Renal cortex interstitium (tissue), 15 donors: ENCODE measurements at places on chromosomes 16 and 17. TPM values are rescaled to one million over a fixed set of nuclear protein-coding genes. Genes with fewer than 3 reads are reported as not detected.
A peak's percentile ranks its signal among the peaks of the same experiment; 100 is the strongest.

Gene PDF
- 3.6 TPM for polyA plus RNA-seq

Gene MYH8
- polyA plus RNA-seq: 0.54 TPM

Gene TENT4B
- polyA plus RNA-seq: 14.4 TPM

Gene AOC2
- polyA plus RNA-seq: 0.92 TPM

Gene CACNG5
- polyA plus RNA-seq: 2.9 TPM

Gene C17orf50
- 0.26 TPM for polyA plus RNA-seq

Gene CTRB2
- not detected for polyA plus RNA-seq

Gene KRTAP4-6
- not detected for polyA plus RNA-seq

Gene CCL4L2
- polyA plus RNA-seq: 1.7 TPM

Gene SLFN12
- polyA plus RNA-seq: 20.2 TPM

Gene TIMP2
- 150 TPM for polyA plus RNA-seq

DNA sequence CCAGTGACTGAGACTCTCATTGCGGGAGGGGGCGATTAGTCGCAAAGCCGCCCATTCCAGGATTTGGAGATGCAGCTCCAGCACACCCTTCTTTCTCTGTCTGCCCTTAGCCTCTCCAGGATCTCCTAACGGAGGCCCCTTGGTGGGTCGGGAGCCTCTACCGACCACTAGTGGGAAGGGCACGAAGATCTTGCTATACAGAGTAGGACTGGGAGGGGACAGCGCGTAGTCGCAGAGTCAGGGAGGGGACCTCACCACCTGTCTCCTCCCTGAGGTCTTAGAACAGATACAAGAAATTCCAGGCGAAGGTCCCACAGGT is 588 bp upstream of the SMTNL2 start:
- no peak for DNase-seq

DNA sequence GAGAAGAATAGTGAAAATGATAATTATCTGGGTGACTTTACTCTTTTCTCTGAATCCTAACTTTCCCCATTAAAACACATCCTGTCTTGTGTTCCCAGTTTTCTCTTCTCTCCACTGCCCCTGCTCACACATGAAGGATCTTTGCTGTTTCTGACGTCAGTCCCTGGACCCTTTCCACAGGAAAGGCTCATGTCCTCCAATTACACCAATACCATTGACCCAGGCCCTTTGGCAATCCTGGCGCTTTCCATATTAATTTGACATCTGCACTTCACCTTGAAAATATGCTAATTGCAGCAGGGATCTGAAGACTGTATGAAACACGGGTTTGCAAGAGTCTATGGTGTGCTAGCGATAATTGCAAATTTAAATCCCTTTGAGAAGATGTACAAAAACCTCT is 170.2 kb upstream of the GOT2 start:
- DNase-seq: no peak

DNA sequence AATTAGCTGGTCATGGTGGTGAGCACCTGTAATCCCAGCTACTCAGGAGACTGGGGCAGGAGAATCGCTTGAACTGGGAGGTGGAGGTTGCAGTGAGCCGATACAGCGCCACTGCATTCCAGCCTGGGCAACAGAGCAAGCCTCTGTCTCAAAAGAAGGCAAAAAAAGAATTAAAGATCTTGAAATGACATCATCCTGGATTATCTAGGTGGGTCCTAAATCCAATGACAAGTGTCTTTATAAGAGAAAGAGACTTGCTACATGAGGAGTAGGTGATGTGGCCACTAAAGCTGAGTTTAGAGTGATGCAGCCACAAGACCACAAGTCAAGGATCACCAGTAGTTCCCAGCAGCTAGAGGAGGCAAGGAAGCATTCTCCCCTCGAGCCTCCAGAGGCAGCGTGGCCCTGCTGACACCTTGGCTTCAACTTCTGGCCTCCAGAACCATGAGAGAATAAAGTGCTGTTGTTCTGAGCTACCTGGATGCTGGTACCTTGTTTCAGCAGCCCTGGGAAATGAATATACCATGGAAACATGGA is 15.8 kb downstream of the CIITA start:
- no peak for DNase-seq

DNA sequence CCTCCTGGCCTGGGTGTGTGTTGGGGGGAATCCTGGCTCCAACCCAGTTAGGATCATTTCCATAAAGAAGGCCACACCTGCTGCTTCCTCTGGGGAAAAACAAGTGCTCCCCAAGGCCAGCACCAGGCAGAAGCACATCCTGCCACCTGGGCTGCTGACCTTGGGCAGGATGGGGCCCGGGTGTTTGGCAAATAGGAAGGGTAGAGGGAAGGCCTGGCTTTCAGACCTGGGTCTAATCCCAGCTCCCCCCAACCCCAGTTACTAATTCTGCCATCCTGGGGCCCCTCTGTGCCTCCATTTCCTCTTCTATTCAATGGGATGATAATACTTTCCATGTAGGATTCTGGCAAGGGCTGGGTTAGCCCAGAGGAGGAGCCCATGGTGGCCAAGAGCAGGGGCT is 3.0 kb upstream of the NLRC5 start:
- DNase-seq: no peak

- no peak for DNase-seq
These were observed 12.8 kb upstream of the CNEP1R1 start for GRCh38 chr16:50012182-50012581.

DNA sequence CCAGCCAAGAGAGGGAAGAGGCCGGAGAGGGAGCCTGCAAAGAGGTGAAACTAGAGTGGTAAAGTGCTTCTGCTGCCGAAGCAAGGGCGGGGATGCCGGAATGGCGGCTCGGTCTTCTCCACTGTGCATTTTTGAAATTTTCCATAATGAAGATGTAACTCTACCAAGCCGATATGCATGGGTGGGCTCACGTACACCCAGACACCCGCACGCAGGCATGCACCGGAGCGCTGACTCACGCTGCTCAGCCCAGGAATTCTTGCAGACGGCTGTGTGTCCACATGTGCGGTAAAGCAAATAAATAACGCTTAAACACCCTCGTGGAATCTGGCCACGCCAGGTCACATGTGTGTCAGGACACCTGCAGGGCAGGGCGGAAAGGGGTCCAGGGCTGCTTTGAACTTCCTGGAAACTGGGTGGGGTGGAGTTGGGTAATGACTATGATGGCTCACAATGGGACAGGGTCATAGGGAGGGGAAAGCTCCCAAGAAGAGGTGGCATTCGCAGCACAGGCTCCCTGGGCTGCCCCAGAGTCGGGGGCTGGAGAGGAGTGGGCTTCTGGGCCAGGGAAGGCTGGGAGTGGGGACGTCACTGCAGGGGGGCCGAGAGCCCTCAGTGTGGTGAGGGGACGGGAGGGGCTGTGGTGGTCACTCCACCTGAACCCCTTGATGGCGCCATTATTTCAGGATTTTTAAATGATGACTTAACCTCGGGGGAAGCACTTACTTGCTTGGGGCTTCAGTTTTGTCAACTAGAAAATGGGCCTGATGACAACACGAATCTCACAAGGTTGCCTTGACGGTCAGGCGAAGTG is 265.5 kb downstream of the PARN start:
- no peak for DNase-seq

- DNase-seq: peak; percentile 55
These were observed 188.2 kb downstream of the FTO start for GRCh38 chr16:53892155-53892554.

- peak; percentile 67 for DNase-seq
These were observed 35.3 kb downstream of the SOCS3 start for GRCh38 chr17:78324391-78325075.

- DNase-seq: no peak
These were observed 7.9 kb downstream of the CLUAP1 start for GRCh38 chr16:3508736-3509135.

- no peak for DNase-seq
These were observed 3.1 kb downstream of the HEXIM2 start for GRCh38 chr17:45164734-45165269.

DNA sequence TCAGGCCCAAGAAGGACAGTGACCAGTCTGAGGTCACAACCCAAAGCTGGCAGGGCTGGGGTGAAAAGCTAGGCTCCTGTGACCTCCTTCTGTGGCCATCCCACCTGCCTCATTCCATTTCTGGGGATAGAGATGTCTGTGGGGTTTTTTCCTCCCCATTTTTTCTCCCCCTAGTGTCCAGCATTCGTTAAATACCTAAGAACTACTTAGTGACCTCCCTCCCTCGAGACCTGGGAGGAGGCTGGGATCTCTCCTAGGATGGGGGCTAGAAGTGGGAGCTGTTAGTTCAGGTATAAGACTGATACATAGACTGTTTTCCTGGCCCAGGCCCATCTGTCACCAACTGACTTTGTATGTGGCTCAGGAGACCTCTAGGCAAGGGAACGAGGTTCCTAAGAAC is 20.5 kb upstream of the STAC2 start:
- no peak for DNase-seq

DNA sequence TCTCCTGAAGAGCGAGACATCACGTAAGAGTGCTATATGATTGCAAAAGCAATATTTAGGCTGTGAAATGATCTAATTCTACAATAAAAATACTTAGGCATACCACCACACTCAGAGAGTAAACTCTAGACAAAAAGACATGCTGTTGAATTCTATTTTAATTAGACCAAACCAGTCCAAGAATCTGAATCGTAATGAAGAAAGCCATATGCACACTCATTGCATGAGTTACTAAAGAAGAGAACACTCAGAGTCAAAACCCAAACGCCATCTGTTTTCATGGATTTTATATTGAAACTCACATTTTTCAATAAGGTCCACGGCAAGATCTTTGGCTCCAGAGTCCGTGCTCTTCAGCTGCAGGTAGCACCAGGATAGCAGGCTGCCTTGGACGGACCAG is 65.2 kb downstream of the ZZEF1 start:
- no peak for DNase-seq

- DNase-seq: no peak
These were observed 387.8 kb upstream of the SALL1 start for GRCh38 chr16:51538707-51539498.

DNA sequence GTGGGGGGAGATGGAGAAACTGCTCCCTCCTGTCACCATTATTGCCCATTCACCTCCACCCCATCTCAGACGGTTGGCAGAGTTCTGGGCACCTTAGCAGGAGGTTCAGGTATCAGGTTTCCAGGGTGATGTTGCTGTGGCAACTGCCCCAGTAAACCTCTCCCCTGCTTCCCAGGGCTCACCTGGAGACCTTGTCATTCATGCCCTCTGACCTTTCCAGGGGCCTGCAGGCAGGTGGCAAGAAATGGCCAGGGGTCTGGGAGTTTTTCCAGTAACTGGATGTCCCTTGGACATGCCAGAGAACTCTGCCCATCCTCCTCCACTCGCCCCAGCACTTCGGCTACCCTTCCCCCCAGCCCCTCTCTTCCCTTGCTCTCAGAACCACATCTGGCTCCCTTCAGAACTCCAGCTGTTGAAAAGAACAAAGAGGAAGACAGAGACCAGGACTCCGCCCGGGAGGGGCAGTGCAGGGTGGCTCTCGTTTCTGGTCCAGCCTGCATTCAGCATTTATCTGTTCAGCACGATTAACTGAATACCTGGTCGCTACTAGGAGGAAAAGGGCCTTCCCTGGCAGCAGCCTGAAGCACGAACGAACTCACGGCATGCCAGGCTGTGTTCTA is 8.5 kb downstream of the MLLT6 start:
- no peak for DNase-seq

- no peak for DNase-seq
These were observed 353.3 kb downstream of the CPPED1 start for GRCh38 chr16:12450387-12450786.

GRCh38 chr17:32159586-32160438 is 17.5 kb downstream of the RHOT1 start:
- no peak for DNase-seq

DNA sequence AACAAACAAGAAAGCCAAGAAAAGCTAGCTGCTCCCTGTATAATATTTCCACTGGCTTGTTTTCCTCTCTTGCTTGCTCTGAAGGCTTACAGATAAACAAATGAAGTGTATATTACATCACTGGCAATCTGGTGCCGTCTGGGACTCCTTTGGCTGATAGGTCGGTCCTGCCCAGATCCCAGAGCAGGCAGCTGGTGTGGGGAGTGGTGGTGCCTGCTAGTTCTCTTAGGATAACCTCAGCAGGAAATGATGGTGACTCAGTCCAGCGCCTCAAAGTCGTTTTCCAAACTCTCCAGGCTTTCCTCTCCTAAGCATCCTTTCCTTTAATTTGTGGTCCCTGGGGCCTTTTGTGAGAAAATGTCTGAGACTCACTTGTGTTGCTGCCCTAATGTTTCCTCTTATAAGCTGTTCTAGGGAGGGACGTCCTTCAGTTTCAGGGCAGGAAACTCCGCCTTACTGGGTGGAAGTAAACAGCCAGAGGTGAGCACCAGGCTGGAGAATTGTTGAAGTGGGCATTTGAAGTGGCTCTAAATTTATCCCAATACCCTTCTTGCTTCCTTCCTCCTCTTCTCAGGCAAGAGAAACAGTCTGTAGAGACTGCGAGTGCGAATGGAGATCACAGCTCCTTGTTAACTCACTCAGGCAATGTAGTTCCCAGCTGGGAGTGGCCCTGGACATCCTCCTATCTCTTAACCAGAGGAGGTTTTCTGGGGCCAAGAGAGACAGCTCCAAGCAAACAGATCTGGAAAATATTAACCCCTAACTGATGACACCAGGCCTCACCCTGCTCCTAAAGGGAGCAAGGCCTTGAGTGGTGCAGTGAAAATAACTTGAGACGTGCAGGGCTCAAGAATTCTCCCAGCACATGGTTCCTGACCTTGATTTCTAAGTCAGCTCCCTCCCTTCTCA is 34.9 kb downstream of the CD300LF start:
- no peak for DNase-seq

- no peak for DNase-seq
These were observed 11.6 kb upstream of the TMEM100 start for GRCh38 chr17:55734128-55734781.

DNA sequence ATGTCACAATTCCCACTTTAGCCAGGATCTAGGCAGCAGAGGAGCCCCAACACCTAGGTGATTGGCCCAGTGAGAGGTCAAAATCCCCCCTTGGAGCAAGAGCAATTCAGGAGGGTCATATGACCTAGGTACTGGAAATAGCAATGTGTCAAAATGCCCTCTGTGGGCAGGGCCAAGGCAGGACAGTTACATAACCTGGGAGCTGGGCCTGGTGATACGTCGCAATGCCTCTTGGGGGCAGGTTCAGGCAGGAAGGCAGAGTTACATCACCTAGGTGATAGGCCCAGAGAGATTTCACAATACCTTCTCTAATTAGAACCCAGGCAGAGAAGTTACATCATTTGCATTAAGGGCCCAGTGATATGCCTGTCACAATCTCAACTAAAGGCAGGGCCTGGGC is 1906.3 kb downstream of the TP53TG3F start:
- DNase-seq: no peak

- peak; percentile 50 for DNase-seq
These were observed 104.7 kb upstream of the ADAMTS18 start for GRCh38 chr16:77539421-77540034.

GRCh38 chr17:56978441-56979090 is 635 bp downstream of the SCPEP1 start:
- no peak for DNase-seq
